MV-4-11 (cell line): ENCODE measurements at places on chromosomes 12 and 14.
A peak's percentile ranks its signal among the peaks of the same experiment; 100 is the strongest.

DNA sequence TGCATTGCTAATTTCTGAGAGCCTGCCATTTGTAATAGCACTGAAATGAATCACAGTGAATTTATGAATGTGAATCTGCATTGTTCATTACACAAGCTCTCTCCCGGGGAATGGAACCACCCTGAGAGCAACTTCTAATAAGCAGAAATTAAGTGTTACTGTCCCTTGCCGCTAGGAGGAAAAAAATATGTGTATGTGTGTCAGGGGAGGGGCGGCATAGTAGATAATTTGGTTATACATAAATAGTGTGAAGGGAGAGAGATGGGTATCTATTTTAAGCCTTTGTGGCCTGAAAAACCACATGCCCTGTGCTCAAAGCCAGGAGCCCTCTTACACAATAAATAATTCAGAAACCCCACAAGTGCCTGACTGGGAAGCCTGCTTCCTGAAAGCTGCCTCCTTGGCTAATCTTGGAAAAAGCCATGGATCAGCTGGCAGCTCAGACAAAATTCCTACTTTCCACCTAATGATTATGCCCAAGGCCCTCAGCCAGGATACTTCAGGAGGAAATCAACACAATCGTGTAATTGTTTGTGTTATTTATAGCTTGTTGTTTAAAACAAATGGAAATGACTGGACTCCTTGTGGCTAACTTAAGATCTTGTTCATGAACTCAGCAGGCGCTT, 366.2 kb upstream of the KITLG start:
- peak; percentile 86 for DNase-seq

- no peak for DNase-seq
These were observed 73.7 kb downstream of the ANKS1B start for GRCh38 chr12:99911081-99911480.

GRCh38 chr14:45084946-45085346, 1.0 kb downstream of the PRPF39 start:
- DNase-seq = no peak

- DNase-seq = no peak
These were observed 65.6 kb downstream of the CCDC88C start for GRCh38 chr14:91352053-91352452.

DNA sequence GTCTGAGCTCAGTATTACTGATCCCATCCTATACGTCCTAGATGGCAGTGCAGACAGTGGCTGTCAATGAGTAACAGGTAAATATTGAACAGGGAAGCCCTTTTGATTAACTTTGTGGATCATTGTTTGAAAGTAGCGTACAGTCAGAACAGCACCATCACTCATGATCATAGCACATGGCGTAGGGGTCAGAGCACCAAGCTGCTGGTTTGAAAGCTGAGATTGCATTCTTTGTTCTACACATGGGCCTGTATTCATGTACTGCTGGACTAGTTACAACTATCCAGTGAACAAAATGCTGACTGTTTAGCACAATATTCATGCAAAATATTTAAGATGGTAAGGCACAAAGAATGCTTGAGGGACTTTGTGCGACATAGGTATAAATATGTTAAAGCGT, 131.8 kb downstream of the NPAS3 start:
- no peak for DNase-seq

DNA sequence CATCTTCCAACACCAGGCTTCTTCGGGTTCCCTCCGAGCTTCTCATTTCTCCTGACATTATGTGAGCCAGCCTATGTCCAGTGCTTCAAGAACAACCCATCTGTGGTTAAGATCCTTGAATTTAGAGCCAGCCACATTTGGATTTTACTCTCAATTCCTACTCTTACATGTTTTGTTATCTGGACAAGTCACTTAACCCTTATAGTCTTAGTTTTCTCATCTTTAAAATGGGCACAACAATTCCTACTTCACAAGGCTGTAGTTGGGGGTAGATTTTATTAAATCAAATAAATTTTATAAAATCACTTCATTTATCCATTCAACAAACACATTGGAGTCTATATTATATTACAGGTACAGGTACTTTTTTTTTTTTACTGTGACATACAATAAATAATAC, 105.5 kb upstream of the SLC38A2 start:
- no peak for DNase-seq

GRCh38 chr12:114779186-114779585, 95.2 kb upstream of the TBX3 start:
- no peak for DNase-seq

DNA sequence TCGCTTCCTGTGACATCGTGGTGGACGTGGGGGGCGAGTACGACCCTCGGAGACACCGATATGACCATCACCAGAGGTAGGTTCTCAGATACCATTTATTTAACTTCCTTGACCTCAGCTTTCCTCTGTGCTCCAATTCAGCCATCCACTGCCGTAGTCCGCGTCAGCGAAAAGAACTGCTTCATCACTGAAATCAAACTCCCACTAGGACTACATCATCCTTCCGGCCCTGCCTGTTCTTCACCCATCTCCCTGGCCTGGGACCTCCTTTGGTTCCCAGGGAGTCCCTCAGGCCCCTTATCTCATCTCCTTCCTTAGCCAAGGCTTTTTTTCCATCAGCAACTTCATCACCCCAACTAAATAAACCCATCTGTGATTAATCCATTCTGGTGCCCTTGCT, 692 bp downstream of the MYG1 start:
- no peak for DNase-seq

GRCh38 chr12:87413784-87414183, 615.4 kb downstream of the C12orf50 start:
- DNase-seq = no peak

- no peak for DNase-seq
These were observed 9.4 kb upstream of the GPR68 start for GRCh38 chr14:91253795-91254323.

- no peak for DNase-seq
These were observed 85.7 kb downstream of the GPATCH2L start for GRCh38 chr14:76237349-76237990.

GRCh38 chr12:93609281-93610192, 37.1 kb downstream of the SOCS2 start:
- no peak for DNase-seq

DNA sequence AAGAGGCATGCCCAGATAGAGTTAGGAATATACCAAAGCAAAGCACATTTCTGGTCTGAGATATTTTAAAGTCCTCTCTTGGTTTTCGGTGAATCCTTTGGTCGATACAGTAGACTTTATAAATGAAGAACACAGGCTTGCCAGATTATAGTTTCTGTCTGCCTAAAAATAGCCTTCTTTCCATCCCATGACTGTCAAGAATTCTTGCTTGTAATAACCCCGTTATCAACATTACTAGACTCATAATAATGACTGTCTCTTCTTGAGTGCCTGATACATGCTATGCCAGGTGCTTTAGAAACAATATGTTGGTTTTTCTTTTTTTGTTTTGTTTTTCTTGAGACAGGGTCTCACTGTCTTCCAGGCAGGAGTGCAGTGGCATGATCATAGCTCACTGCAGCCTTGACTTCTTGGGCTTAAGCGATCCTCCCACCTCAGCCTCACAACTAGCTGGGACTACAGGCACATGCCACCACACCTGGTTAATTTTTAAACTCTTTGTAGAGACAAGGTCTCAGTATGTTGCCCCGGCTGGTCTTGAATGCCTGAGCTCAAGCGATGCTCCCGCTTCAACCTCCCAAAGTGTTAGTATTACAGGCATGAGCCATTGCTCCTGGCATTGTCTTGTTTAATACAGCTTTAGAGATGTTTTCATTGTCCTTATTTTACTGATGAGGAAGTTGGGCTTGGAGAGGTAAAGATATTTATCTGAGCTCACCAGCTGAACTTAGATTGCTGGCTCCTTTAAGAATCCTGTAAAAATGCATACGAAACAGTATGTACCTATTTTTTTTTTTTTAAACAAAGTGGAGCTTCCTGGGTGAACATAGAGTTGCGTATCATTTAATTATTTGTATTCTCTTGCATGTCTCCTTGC, 30.4 kb downstream of the CHST11 start:
- DNase-seq = no peak

GRCh38 chr14:69275331-69275730, 15.4 kb downstream of the GALNT16 start:
- no peak for DNase-seq

- no peak for DNase-seq
These were observed 306.0 kb downstream of the NELL2 start for GRCh38 chr12:44570036-44570583.

DNA sequence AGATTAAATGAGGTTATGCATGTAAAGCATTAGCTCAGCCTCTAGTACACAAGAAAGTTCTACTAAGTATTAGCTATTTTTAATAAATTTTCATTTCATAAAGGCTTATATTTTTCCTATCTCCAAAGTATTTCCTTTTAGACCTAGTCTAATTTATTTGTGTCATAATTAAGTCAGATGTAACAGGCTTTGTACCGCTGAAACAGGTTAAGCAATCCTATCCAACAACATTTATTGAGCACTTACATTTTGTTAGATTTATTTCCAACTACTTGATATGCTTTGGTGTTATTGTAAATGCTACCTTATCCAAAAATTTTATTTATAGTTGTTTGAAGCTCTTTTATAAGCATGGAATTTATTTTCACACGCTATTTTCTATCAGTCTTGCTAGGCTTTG, 1.8 kb upstream of the PARP2 start:
- DNase-seq = no peak

GRCh38 chr14:105830171-105830570, 303.8 kb downstream of the TMEM121 start:
- no peak for DNase-seq

GRCh38 chr12:1279050-1279449, 288.0 kb downstream of the ERC1 start:
- peak; percentile 3 for DNase-seq

DNA sequence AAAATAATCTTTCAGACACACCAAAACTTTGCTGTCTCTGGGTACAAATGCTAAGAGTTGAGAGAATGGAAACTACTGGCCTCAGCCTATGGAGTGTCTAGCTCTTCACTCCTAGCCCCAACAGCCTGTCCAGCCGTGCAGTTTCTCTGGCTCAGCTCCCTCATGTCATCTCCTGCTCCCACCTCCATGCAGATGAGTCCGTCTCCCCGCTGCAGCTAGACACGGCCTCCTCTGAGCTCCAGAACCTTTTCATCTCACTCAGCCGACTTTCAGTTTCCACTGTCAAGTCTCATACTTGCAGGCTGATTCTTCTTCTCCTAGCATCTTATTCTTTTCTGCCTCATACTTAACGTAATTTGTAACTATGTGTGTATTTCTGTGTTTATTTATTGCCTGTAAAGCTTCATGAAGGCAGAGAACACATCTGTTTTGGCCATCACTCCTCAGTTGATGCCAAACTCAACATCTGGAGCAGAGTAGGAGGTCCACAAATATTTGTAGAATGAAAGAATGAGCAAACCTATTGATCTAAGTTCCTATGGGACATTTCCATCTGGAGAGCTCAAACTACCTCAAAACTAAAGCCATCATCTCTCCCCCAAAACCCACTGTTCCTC, 139.8 kb upstream of the PWP1 start:
- DNase-seq = no peak
